ENCODE measurements at places on chromosomes 2 and 18.

GRCh38 chr2:187554704-187555082 lies 458 bp upstream of the TFPI start:
- DNase-seq = no peak

GRCh38 chr2:44926957-44927356 lies 14.5 kb upstream of the SIX3 start:
- DNase-seq = no peak

GRCh38 chr18:15198116-15198389 lies 450.1 kb downstream of the ANKRD30B start:
- no peak for DNase-seq

- DNase-seq = no peak
Observed at GRCh38 chr2:11537951-11538350, 4.1 kb downstream of the GREB1 start.

GRCh38 chr2:160516547-160517365 lies 23.1 kb upstream of the RBMS1 start:
- no peak for DNase-seq

- DNase-seq = no peak
Observed at GRCh38 chr18:73785300-73785699, 362.3 kb downstream of the FBXO15 start.

DNA sequence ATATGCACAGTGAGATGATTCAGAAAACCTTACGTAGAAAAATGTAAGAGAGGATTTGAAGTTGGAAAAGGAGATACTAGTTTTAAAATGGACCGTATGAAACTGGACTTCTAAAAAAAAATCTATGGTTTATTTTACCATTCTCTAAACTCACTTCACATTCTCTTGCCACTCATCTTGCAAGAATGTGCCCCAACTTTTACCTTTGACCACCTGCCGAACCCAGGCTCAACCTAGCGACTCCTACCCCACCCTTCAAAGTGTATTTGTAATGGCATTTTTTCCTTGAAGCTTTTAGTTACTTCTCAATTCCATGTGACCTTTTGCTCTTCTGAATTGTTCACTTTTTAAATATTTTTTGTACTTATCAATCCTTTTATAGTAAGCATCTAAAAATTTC lies 160.8 kb downstream of the PHLPP1 start:
- DNase-seq = no peak

DNA sequence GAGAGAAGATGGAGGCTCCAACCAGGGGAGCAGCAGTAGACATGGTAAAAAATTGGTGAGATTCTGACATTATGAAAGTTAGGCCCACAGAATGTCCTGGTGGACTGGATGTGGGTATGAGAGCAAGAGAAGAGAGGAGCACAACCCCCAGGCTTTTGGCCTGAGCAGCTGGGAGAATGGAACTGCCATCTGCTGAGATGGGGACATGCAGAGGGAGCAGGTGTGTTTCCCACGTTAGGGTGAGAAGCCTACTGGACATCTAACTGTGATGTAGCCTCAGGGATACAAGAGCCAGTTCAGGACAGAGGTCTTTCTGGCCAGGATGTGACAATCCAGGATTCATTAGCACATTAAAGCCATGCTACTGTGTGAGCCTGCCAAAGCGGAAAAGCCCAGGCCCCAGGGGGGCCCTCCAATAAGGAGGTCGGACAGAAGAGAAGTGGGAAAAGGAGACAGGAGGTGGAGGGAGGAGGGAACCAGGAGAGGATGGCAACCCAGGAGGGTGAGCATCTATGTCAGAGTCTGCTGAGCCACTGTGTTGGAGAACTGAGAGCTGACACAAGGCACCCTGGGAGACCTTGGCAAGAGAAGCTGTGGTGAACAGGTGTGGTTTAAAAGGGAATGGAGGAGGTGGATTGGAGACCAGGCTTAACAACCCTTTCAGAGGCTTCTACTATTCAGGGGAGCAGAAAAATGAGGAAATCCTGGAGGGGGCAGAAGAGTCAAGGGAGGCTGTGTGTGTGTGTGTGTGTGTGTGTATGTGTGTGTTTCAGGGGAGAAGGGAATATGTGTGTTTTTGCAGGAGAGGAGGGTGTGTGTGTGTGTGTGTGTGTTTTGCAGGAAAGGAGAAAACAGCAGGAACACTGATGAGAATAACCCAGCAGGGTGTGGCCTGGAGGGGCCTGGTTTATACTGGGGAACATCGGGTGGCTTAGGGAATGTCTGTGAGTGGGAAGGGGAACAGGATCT lies 10.5 kb downstream of the CYB5A start:
- no peak for DNase-seq

- no peak for DNase-seq
Observed at GRCh38 chr2:8535821-8536685, 145.8 kb upstream of the ID2 start.

DNA sequence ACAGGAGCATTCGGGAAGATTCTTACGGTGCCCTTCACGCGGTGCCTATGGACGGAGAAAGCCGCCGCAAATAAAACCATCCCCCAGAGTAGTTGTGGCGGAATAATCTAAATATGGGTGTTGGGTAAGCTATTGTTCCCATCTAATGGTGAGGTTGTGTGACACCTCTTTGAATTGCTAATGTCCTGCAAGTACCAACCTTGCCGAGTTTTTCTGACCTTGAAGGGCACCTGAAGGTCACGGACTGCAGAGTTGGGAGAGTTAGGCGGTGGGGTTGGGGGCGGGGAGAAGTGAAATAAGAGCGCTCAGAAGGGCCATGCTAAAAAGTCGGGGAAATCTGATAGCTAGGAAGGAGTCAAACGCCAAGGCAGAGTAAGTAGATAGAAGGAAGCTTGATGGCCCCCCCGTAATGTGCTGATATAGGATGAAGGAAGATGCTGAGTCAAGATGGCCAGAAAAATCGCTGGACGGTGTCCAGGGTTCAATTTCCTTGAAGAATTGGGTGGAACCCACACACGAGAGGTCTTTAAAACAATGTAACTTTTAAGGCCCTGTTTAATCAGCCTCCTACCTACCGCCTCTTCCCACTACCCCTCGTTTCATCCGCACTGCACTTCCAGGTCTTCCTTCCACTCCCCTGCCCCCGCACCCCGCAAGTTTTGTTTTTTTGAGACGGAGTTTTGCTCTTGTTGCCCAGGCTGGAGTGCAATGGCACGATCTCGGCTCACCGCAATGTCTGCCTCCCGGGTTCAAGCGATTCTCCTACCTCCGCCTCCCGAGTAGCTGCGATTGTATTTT lies 600 bp downstream of the KATNAL2 start:
- DNase-seq = no peak

GRCh38 chr18:24055009-24055804 lies 40.7 kb downstream of the TTC39C start:
- no peak for DNase-seq

DNA sequence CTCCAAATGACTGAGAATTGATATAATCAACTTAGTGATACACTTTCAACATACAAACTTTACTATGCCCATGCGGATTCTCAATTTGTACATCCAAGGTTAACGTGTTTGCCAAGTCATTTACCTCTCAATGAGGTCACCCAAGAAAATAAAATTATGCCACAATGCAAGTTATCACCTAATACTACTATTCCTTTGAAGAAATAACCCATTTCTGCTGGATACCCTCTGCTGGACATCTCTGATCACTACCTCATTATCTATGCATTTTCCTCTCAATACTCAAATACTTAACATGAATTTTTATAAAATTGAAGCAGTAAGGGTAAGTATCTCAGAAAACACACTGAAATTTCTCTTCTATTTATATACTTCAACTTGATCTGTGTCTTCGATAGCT lies 12.7 kb downstream of the HNRNPLL start:
- DNase-seq = no peak

DNA sequence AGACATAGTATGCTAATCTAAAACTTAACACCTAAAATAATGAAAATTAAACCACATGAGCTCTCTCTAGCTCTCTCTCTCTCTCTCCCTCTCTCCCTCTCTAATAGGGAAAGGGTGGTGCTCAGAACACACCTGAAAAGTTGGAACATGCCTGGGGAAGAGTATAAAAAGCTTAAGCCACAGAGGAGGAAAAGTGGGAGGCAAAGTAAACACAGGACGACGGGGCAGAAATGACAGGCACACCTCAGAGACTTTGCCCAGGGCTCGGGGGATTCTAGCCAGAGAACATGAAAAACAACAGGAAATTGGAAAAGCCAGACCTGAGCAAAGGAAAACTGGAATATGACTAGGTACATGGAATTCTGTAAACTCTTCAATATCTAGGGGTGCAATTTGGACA lies 666.1 kb downstream of the BCL11A start:
- no peak for DNase-seq

DNA sequence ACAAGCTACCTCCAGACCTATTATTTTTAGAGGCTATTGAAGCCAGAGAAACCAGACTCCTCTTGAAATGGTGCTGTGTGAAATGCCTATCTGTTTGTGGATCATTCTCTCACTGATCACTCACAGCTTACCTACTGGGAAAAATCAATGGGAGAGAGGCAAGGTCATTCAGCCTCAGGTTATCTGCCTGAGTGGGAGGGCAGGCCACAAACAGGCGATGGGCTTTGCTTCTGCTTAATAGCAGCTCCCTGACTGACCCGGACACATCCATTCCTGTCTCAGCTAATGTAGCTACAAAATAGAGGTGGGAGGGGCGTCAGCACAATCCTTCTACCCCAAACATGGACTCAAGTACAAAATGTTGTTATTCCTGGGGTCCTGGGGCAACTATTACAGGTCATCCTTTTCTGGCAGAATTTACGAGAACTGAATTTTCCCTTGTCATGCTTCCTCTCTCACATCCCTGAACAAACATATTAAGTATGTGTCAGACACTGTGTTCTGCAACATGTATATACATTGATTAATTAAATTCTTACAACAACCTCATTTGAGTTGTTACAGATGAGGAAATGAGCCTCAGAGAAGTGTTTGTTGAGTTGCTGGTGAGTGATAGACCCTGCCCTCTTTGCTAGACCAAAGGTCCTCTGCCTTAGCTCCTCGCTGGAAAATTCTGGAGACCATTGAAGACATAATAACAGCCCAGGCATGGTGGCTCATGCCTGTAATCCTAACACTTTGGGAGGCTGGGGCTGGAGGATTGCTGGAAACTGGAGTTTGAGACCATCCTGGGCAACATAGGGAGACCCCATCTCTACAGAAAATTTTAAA lies 60.5 kb downstream of the CDK15 start:
- DNase-seq = no peak

DNA sequence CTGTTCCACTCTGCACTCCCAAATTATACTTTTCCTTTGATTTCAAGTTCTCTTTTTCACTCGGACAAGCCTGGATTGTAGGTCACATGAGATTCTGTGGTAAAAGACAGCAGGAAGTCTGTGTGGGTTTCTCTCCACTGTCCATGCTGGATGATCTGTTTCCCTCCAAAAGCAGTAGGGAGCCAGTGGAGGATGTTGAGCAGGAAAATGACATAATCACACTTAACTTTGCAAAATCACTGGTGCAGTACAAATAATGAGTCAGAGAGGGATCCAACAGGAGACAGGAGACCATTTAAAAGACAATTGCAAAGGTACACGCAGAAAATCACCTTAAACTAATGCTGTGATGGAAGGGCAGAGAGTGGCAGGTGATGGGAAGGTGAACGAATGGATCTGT lies 301.3 kb downstream of the ZNF407 start:
- no peak for DNase-seq

DNA sequence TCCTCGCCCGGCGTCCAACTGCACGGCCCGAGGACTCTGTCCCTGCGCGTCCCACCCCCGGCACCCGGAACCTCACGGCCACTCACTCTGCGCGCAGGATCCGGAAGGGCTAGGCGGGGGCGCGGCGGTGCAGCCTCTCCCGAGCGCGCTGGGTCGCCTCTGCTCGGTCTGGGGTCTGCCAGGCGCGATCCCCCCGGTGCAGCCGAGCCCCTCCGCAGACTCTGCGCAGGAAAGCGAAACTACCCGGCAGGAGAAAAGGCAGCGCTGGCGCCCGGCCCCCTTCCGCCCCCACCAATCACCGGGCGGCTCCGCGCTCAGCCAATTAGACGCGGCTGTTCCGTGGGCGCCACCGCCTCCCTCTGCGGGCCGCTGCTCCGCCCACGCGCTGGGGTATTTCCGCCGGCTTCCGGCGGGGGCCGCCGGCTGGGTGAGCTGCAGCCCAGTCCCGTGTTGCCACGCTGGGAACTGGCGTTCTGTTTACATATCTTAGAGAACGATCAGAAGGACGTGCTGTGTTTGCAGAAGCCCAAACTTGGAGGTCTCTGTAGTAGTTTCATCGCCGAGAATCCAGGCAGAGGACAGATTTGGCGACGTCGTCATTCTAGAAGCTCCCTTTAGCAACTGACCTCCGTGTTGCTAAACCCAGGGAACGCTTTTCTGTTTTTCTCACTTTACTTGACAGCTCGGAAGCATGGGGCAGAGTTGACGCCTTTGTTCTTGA lies at the start of gene STAT1:
Gene STAT1, minus strand, starts transcription at position 240 of the 721 bp plus-strand sequence. CDS start 4,168 bp downstream, outside the sequence.
- peak; percentile 94 for DNase-seq

DNA sequence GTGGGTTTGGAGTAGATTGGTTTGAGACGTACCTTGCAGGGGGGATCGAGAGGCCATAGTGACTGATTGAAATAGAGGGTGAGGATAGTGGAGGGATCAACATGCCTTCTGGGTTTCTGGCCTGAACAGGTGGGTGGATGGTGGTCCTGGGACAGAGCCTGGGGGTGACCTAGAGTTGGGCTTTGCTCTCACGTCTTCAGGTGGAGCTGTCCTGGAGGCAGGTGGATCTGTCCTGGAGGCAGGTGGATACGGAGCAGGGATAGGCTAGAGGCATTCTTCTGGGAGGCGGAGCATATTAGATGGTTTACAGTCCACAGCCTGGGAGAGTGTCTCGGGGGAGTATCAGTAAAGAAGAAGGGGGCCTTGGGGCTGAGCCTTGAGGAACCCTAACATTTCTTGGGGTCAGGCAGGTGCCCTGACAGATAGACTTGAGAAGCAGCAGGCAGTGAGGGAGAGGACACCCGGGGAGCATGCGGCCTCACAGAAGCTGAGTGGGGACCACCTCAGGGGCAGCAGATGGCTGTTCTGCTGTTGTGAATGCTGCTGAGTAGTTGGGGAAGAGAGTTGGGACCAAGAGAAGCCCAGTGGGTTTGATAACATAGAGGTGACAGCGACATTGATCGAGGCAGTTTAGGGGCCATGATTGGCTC lies 1.6 kb downstream of the CAPN10 start:
- no peak for DNase-seq

- no peak for DNase-seq
Observed at GRCh38 chr2:203688798-203689197, 17.6 kb upstream of the CD28 start.

- DNase-seq = no peak
Observed at GRCh38 chr2:128354161-128354560, 35.5 kb upstream of the HS6ST1 start.

DNA sequence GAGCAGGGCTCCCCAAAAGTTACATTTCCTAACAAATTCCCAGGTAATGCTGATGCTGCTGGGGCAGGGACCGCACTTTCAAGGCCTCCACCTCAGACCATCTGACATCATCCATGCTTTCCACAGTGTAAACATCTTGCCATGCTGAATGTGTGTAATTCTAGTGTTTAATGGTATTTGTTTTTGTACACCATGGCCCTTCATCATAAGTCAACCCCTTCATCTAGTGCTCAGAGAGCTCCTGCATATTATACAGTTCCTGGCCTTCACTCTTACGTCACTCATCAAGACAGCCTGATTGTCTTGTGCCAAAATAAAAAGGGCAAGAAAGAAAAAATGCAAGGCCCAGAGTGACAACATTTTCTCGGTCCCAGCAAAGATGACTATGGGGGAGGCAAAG lies 77.5 kb upstream of the ZFP36L2 start:
- DNase-seq = no peak

All from stimulated activated CD4-positive, alpha-beta T cell treated with anti-CD3 and anti-CD28 coated beads, Interleukin-15, amount 100 ng/mL, for 1 hour (primary cell).